Cardiac muscle cell (in vitro differentiated cells and primary cell): ENCODE measurements at places on chromosomes 13 and 19. TPM values are rescaled to one million over a fixed set of nuclear protein-coding genes. Genes with fewer than 3 reads are reported as not detected.

GRCh38 chr19:30276011-30276882 is 95.9 kb upstream of the ZNF536 start:
- no peaks in the 10 kb centered on the region for H3K36me3 ChIP-seq
- no peak overlapping the region for H3K27ac ChIP-seq
- no peak for DNase-seq
- no peak overlapping the region for H3K4me3 ChIP-seq
- H3K4me1 ChIP-seq: no peaks in the 10 kb centered on the region

GRCh38 chr19:15714638-15715037 is 13.2 kb upstream of the OR10H2 start:
- no peaks in the 10 kb centered on the region for H3K4me1 ChIP-seq
- H3K36me3 ChIP-seq: no peaks in the 10 kb centered on the region
- H3K4me3 ChIP-seq: no peak overlapping the region
- H3K27me3 ChIP-seq: no peaks in the 10 kb centered on the region
- no peak overlapping the region for H3K27ac ChIP-seq
- no peak for DNase-seq

DNA sequence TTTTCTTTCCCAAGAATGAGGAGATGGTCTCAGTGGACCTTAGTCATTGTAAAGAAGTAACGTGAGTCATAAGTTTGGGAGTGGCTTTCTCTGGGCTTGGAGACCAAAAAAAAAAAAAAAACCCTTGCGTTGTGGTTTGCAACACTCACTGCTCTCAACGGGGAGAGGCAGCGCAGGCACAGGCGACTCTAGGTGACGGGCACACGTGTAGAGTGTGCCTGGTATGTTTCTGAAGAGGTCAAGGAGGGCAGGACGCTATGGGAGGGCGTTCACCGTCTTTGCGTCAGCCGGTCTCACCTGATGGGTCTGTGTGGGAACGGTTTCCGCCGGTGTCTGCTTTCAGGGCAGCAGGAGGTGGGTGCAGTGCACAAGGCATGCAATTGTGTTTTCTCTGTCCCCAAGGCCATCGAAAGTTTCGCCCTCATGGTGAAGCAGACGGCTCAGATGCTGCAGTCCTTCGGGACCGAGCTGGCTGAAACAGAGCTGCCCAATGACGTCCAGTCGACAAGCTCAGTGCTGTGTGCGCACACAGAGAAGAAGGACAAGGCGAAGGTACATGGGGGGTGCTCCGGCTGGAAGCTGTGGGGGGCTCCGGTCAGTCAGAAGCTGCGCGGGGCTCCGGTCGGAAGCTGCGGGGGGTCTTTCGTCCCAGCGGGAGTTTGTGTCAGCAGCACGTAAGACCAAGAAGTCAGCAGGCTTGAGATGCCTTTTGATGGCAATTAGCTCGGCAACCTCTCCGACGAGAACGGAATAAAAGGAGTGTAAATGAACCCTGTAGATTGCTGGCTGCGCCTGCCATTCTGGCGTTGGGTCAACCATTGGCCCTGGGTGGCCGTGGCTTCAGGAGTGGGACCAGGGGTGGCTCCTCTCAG is 40.8 kb upstream of the F7 start:
- no peaks in the 10 kb centered on the region for H3K27me3 ChIP-seq
- no peak overlapping the region for H3K27ac ChIP-seq
- no peaks in the 10 kb centered on the region for H3K4me1 ChIP-seq

The RYR1 gene
- 4.9 and 12.8 TPM in 2 replicates for total RNA-seq

The OLFM4 gene
- total RNA-seq: not detected in 2 replicates

The ONECUT3 gene
- total RNA-seq: not detected in 2 replicates

The HCST gene
- total RNA-seq: 2.5 TPM in 1 of 2 replicates, not detected in the other

The MBD3L3 gene
- not detected in 2 replicates for total RNA-seq
